ENCODE measurements at places on chromosomes 5 and 9.

GRCh38 chr5:33370466-33370859 is 70.3 kb upstream of the TARS1 start:
- no peak for DNase-seq

DNA sequence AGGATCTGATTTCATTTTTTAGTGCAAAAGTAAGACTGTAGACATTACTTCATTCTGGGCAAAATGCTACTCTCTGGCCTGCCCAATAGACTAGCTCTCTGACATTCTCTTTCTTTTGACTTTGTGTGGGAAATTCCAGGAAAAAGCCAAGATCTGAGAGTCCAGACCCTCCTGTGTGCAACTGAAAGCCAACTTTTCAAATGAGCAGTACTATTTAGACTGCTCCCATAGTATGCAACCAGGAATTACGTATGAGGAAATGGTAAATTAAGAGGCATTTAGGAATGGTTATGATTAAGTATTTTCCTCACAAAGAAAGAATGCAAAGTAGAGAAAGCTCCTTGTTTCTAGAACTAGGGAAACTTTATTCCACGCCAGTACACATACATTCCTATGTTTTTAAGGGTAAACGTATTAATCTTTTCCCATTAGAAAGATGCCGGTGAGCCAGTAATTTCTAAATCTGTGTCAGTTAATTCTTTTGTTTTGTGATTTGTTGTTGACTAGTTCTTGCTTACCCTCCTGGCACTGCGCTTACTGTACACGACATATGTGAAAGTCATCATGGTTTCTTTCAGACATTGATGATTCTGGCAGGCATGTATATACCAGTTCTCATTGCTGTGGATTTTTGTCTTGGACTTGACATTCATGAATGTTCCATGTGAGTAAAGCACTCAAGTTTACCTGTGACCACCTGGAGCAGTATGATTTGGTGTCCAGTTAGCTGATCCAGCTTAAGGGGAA is 56.0 kb downstream of the AOPEP start:
- DNase-seq, result no peak

- peak; percentile 81 for DNase-seq
Observed at GRCh38 chr9:131276094-131276888, at the start of gene FAM78A. Gene FAM78A, minus strand, starts transcription at chr9:131276510. Its CDS starts 331 bp downstream, at chr9:131276179.

DNA sequence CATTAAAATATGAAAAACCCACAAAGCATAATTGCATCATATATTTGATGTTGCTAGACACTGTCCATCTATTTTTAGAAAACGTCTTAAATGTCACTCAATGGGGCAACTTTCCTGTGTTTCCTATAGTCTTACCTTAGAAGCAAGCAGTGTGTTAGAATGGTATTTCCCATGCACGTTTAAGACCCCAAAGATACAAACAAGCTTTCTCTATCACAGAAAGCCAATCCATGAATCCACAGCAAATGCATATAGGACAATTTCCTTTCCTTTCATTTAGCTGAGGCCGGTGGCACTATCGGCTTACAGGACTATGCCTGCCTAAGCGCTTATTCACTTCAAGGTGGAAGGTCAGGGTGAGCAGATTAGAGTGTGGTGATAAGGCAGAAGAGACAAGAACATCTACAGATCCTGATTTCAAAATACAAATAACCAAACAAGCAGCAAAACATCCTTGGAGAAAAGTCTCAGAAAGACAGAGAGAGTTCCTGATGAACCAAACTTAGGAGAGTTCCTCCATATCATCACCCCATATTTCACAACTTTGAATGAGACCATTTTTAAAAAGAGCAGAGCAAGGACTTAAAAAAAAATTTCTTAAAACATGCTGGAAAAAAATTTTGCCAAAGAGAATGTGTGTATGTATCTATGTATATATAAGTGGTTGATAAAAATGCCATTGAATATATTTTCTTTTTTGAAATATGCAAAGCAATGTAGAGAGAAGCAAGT is 57.2 kb downstream of the MEF2C start:
- DNase-seq, result no peak

GRCh38 chr5:156329171-156329611 is 2.2 kb downstream of the SGCD start:
- DNase-seq, result no peak

GRCh38 chr5:59724482-59725391 is 168.8 kb downstream of the PDE4D start:
- DNase-seq, result no peak

GRCh38 chr9:123131993-123132392 is 98.5 kb downstream of the GPR21 start:
- DNase-seq, result no peak

DNA sequence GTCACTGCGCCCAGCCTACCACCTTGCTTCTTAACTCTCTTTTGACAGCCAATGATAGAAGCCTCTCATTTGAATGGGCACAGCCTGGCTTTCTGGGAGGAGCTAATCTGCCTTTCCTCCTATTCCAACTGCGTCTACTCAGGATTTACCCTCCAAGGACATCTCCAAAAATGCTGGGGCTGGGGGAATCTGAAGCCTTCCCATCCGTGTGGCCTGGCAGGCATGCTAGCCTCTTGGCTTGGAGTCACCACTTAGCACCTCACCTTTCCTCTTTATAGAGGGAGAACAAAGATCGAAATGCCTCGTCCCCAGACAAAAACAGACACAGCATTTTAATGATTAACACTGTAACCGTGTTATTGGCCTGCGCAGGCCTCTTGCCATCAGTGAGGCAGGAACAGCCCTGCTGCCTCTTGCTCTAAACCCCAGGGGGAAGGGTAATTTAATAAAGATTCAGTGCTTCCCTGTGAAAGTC is 108.2 kb upstream of the KLF4 start:
- DNase-seq, result no peak

GRCh38 chr5:32100230-32100629 is 73.9 kb downstream of the GOLPH3 start:
- DNase-seq, result no peak

DNA sequence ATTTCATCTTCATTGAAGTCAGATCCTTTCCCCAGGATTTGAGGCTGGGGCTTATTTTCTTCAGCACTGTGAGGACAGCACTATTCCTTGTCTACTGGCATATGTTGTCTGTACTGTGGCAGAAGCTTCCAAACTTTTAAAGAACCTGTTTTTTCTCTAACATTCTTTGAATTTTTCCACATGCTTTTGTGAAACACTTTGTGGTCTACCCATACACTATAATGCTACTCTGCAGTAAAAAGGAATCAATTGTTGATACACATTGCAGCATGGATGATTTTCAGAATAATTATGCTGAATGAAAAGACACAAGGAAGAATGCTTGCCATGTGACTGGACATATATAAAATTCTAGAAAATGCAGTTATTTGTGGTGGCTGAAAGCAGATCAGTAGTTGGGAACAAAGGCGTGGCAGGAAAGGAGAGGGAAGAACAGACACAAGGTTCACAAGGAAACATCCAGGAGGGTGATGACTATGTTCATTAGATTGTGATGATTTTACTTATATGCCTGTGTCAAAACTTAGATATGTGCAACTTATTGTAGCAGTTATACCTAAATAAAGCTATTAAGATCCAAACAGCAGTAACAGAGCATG is 96.8 kb downstream of the WNK2 start:
- DNase-seq, result no peak

DNA sequence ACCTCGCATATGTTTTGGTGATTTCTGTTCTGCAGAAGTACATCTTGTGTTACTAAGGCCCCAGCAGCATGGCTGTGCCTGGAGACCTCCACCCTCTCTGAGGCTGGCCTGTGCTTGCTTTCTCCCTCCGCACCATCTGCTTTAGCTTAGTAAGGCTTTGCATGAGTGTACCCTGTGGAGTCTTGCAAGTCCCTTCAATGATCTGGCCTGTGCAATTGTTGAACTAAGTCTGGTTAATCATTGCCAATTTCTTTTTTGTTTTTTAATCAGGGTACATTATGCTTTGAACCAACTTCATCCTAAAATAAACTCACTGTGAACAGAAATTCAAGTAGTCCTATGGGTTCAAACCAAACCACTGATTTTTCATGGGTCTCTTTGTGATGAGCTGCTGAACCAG is 32.3 kb downstream of the ACOT12 start:
- no peak for DNase-seq

DNA sequence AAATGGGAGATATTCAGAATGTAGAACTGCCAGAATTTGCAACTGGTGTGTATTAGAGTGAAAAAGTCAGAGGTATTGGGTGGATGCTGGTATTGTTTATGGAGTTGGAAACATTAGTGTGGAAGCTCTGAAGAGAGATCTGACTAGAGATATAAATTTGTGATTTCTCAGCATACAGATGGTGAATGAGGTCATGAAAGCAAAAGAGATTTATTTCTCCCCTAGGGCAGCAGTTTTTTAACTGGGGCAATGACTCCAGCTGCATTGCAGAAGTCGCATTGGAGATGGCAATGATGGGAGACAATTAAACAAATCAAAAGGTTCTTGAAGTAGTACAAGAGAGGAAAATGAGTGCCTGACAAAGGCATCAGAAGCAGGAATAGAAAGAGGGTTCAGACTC is 64.9 kb downstream of the CETN3 start:
- no peak for DNase-seq

- no peak for DNase-seq
Observed at GRCh38 chr5:7955476-7955875, 86.5 kb downstream of the MTRR start.

DNA sequence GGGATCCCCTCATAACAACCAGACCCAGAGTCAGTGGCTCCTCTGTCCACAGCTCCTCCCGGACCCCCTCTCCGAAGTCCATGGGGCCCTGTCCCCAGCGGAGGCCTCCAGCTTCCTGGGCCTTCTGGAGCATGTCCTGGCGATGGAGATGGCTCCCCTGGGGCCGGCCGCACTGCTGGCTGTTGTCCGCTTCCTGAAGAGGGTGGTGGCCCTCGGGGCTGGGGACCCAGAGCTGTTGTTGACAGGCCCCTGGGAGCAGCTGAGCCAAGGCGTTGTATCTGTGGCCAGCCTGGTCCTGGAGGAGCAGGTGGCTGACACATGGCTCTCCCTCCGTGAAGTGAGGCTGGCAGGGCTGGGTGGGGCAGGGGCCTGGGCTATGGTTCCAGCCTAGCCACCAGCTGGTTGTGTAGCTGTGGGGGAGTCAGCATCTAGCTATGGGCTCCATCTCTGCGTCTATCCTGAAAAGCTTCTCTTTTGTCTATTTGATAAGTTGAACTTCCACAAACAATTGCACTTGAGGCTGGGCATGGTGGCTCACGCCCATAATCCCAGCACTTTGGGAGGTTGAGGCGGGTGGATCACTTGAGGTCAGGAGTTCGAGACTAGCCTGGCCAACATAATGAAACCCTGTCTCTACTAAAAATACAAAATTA is 4.7 kb downstream of the ADGRD2 start:
- DNase-seq, result no peak

GRCh38 chr9:86282979-86283535 is 719 bp upstream of the ISCA1 start:
- DNase-seq, result no peak

GRCh38 chr5:122259995-122260394 is 52.0 kb upstream of the SNCAIP start:
- DNase-seq, result no peak

- no peak for DNase-seq
Observed at GRCh38 chr9:107732781-107733522, 243.4 kb upstream of the KLF4 start.

GRCh38 chr9:123111427-123112014 is 78.1 kb downstream of the GPR21 start:
- no peak for DNase-seq

- no peak for DNase-seq
Observed at GRCh38 chr9:81053298-81054025, 635.9 kb downstream of the TLE1 start.

DNA sequence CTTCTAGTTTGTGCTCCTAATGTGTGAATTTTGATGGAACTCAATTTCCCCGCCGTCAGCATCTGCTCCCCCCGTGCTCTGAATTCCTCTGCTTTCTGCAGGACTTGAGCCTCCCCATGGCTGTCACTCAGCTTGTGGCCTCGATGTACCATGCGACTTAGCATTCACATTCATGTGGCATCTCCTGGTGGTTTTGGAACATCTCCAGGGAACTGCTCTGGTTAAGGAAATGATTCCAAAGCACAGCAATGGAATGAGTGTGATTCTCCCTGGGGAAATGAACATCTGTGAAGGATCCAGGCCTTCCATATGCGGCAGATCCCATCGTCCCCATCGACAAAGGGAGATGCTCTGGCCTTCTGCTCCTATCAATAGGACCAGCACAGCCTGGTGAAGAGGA is 119.0 kb downstream of the ENTREP1 start:
- DNase-seq, result no peak

DNA sequence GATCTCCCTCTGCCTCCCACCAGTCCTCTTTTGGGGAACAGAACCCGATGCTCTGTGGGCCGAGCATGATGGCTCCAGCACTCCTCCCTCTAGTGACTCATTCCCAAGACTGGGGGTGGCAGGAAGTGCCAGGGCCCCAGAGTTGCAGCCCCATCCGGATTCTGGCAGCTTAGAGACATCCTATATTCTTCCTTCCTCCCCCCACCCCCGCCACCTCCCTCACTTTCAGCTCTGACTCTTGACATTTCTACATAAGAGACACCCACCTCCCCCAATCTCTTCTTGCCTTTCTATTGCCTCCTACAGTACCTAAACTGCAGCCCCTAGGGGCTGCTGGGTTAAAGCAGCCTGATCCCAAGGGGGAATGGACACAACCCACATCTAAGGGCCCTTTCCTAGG is 47.1 kb upstream of the MATR3 start:
- peak; percentile 69 for DNase-seq

- no peak for DNase-seq
Observed at GRCh38 chr5:76692651-76693050, 23.3 kb upstream of the F2R start.

DNA sequence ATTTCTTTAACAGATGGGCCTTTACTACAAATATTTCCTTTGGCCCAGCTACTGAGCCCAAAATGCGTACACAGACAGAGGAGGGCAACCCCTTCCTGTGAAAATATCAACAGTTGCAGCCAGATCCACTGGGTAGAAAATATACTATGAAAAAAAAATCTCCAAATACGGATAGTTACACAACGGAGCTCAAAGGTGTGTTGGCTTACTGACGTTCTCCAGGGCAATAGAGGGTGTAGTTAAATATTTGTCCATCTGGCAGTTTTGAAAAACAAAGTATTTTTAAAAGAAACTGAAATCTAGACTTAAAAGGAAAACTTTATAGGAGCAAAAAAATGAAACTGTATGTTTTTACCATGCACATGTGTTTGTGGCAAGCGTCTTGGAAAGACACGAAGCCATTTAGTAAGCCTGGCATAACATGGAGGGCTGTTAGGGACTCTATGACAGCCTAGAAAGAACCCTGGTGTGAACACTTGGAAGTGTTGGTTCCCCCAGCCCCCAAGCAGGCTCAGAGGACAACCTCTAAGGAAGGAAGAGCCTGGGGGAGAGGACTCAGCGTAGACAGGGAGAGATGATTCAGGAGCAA is 157.8 kb upstream of the TRPM3 start:
- DNase-seq, result no peak

GRCh38 chr5:73263001-73263710 is 90.2 kb downstream of the TMEM174 start:
- no peak for DNase-seq
